Glutamatergic neuron (in vitro differentiated cells): ENCODE measurements at places on chromosomes 11 and 22. TPM values are rescaled to one million over a fixed set of nuclear protein-coding genes. Genes with fewer than 3 reads are reported as not detected.

Gene PRR33
- total RNA-seq: not detected

Gene MPZL3
- total RNA-seq: 0.54 TPM

Gene DUSP8
- 123 TPM for total RNA-seq

Gene SHANK2
- total RNA-seq: 23.0 TPM

Gene NOX4
- total RNA-seq: 1.9 TPM
